ENCODE measurements at places on chromosomes 1 and 21.
A peak's percentile ranks its signal among the peaks of the same experiment; 100 is the strongest.

DNA sequence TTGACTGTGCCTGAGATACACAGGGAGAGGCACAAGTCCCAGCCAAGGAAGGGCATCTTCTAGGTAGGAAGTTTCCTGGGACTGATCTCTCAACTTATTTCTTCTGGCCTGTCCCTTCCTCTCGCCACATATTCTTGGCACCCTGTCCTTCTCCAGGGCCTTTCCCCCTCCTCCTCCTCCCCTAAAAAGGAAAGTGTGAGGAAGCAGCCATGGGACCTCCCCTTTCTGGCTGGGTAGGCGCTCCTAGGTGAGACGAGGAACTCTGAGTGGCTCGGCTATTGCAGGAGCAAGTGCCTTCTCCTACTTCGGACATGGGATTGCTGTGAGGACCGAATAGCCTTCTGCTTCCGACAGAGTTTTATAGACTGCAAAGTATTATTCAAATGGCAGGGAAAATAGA is 15.5 kb upstream of the MTARC2 start:
- no peak for DNase-seq

GRCh38 chr1:29555043-29555620 is 318.8 kb downstream of the PTPRU start:
- DNase-seq = no peak

DNA sequence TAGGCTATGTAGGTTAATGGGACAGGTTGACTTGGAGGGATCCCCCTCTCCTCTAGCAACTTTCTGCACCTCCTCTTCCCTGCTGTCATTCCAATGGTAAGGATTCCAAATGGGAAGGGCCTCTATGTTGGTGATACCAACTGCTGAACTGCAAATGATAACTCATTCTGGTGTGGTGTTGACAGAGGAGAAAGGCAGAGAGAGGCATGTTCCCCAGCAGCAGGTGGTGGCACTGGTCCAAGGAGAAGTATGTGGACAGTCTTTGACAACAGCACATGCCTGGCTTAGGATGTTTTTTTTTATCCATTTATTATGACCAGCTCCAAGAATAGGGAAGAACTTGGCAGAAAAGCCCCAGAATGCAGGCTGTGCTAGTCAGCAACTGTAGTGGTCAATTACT is 19.6 kb upstream of the SPAG17 start:
- DNase-seq = no peak

GRCh38 chr1:167631386-167631935 is 1.4 kb downstream of the RCSD1 start:
- DNase-seq = no peak

- DNase-seq = peak; percentile 6
These were observed 531.9 kb downstream of the PTPRC start for GRCh38 chr1:199170711-199171110.

DNA sequence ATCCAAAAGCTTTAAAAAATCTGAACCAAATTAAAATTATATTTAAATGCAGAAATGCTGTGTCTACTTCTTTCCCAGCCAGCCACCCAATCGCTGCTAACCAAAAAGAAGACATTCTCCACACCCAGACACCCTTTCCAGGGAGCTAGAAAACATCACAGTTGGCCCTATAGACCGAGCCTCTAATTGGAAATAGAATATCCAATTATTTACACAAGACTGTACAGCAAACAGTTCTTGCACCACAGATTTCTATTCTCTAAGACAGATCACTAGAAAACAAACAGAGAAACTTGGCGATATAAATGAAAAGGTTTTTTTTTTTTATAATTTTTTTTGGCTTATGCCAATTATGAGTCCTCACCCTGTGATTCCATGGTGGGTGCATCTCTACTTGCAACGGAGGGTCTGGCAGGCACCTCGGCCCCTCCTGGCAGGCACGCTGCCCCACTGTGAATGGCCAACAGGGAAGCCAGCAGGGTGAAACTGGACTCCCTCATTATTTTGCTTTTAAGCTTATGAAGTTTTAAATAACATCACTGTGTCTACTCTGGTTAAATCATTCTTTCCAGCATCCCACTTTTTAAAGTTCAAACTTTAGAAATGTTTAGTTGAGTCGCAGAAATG is 29.2 kb downstream of the BCAR3 start:
- DNase-seq = no peak

GRCh38 chr1:211564084-211564483 is 14.9 kb downstream of the SLC30A1 start:
- no peak for DNase-seq

- no peak for DNase-seq
These were observed 1.3 kb downstream of the PTPRC start for GRCh38 chr1:198640174-198640573.

DNA sequence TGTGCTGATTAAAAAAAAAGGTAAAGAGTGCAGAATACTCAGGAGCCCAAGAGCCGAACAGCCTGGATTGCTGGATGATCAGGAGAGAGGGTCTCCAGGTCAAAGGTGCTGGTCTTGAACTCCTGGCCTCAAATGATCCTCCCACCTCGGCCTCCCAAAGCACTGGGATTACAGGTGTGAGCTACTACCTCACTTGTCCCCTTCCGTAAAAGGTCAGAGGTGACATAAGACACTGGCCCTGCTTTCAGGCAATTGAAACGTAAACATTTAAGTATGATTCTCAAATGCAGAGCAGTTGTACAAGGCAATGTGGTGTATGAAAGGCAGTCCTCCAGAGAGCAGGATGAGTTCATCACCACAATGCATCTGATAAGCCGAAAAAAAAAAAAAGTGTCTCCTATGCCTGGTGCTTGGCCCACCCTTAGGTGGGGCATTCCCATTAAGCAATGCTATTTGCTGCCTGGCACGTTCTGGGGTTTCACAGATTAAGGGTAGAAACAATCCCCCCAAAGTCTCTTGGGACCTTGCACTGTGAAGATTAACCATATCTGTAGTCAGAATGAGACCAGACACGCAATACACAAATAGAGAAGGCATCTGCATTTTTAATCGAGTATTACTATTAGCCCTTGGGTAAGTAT is 47.7 kb downstream of the PARP1 start:
- no peak for DNase-seq

DNA sequence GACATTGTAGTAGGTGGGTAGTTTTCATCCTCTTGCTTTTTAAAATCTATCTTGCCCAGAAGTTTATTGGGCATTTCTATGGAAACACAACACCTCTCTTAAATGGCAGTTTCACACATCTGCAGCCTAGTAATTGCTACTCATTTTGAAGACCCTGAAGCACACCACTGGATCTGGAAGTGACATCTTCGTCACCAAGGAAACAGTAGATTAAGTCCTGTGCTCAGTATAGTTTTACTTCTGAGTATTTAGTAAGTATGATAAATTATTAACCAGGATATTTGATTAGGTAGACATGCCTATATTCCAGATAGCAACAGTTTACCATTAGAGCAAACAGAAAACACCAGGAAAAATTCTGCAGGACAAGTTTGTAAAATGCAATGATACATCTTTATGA is 48.7 kb downstream of the UCK2 start:
- no peak for DNase-seq

DNA sequence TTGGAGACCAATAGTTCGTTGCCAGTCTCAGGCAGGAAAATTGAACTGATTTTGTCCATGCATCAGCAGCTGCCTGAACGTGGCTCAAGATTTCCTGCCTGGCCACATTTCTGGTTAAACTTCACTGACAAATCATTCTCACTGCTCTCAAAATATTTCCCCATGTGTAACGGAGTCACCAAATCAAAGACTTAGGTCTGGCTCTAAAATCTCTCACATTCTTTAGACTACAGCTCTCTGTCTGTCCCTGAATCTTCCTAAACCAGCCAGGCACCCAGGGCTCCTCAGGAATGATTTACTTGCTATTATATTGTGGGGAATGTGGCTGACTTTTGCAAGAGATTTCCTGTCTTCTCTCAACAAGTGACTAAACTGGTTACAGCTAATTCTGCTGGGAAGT is 49.2 kb upstream of the GJA8 start:
- DNase-seq = no peak

- no peak for DNase-seq
These were observed 38.2 kb downstream of the ARHGEF11 start for GRCh38 chr1:157007306-157007705.

DNA sequence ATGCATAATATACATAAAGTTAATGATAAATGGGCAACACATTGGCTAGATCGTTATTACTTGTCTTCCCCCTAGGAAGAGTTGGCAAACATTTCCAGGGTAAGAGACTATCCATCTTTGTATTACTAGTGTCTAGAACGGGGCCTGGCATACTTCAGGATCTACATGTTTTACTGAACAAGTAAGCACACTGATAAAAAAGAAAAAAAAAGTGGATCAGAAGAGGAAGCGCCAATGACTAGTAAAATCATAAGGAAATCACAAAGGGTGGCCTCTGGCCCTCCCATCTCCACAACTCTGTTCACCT is 482 bp downstream of the TM2D1 start:
- DNase-seq = no peak

DNA sequence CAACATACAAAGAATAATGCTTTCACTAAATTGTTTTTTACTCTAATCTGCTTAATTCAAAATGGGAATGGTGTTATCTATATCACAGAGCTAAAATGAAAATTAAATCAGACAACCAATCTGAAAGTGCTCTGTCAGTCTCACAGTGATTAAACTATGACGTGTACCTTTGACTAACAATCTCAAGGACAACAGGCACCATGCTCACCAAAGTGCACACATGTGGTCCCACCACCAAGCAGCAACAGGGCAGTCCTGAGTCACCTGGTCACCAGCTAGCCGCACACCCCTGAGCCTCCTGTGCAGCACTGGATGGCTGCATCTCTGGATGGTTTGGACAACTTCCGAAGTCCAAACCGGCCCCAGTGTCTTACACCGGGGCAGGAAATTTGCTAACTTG is 54.5 kb upstream of the NADK start:
- DNase-seq = no peak

DNA sequence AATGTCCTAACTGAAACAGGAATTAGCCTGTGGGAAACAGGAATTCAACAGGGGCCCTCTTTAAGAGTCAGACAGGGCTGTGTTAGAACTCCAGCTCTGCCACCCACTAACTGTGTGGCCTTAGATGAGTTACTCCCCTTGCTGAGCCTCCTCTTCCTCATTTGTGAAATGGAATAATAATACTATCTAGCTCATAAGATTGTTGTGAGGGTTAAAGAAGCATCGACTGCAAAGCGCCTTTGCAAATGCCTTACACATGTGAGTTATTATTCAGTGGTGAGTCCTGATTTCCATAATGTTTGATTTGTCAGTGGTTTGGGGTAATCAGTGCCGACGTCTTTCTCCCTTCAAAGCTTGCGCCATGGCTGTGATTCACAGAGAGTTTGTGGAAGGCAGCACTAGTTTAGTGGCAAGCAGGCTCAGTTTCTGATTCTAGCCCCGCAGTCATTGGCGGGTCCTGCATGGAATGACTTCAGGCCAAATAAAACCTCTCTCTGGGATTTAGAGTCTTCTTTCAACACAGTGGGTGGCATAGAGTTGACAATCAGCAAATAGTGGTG is 388.5 kb downstream of the PLPP3 start:
- no peak for DNase-seq

- no peak for DNase-seq
These were observed 41.0 kb downstream of the POFUT2 start for GRCh38 chr21:45246386-45247320.

- DNase-seq = no peak
These were observed 12.4 kb upstream of the RPS6KA1 start for GRCh38 chr1:26516987-26517765.

DNA sequence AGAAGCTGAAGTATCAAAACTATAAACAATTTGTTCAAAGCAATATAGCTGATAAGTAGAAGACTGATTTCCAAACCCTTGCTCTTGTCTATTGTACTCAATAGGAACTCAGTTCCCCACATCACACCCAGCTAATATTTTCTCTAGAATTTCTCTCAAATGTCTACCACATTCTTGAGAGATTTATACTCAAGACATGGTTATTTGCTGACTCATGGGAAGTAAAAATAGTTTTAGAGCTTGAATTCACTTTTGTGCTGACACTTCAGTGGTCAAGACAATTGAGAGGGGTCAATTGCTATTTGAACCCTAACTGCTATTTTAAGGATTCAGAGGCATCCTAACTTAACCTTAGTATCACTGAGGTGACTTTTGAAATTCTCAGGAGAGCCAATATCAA is 99.0 kb downstream of the TNNI3K start:
- no peak for DNase-seq

GRCh38 chr1:92362970-92363369 is 64.1 kb downstream of the RPAP2 start:
- DNase-seq = no peak

DNA sequence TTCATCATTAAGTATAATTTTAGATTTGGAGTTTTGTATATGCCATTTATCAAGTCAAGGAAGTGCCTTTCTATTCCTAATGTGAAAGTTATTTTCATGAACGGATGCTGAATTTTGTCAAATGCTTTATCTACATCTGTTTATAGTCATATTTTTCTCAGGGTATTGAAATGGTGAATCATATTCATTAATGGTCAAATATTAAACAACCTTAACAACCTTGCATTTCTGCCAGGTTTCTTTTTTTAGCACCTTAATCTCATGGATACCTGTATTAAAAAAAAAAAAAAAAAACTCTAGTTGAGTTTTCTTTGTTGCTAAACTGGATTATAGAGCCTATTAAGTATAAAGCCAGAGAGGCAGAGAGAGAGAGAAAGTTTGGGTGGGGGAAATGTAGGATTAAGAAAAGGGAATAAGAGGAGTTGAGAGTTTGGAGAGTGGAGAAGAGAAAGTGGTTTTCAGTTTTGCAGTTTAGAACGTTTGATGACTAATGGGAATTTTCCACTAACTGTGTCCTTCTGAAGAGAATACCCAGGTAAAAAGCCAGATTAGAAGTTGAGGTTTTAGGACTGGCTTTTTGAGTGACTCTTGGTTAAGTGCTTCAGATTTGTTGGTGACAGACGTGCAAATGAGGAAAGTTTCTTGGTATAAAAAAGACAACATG is 305.0 kb downstream of the HLX start:
- DNase-seq = no peak

GRCh38 chr1:167136191-167136614 is 42.3 kb downstream of the STYXL2 start:
- no peak for DNase-seq

- no peak for DNase-seq
These were observed 1.9 kb downstream of the TRMT13 start for GRCh38 chr1:100134872-100135271.

- DNase-seq = no peak
These were observed 3.5 kb downstream of the TRIM67 start for GRCh38 chr1:231165371-231165770.

DNA sequence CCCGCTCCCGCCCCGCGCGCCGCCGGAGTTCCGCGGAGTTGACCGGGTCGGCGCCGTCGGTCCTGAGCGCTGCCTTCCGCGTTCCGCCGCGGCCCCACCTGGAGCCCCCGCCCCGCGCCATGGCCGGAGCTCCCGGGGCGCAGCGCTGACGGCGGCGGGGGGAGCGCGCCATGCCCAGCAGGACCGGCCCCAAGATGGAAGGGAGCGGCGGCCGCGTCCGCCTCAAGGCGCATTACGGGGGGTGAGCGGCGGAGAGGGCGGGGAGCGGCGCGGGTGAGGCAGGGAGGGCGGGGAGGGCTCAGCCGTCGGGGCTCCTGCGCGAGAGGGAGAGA is 216 bp downstream of the PRKCZ start:
- no peak for DNase-seq

Data from epithelial cell of prostate (primary cell).